Activated B cell treated with CpG ODN at 0.5 μM for 24 hours (primary cell): ENCODE measurements at places on chromosomes 16 and 17. TPM values are rescaled to one million over a fixed set of nuclear protein-coding genes. Genes with fewer than 3 reads are reported as not detected.

Gene ATP2C2
- total RNA-seq: not detected in 2 replicates

Gene ETV4
- 0.10 TPM in 1 of 2 replicates, not detected in the other for total RNA-seq

Gene CDRT15
- total RNA-seq: not detected in 2 replicates

Gene PPP1R27
- total RNA-seq: not detected in 2 replicates

Gene SLC47A1
- total RNA-seq: 0.11 and 0.44 TPM in 2 replicates

Gene PLA2G10
- total RNA-seq: not detected in 2 replicates

- no peaks in the 10 kb centered on the region for H3K36me3 ChIP-seq
- no peak overlapping the region for H3K27ac ChIP-seq
Observed at GRCh38 chr17:13598353-13599167, 3.2 kb downstream of the HS3ST3A1 start.

DNA sequence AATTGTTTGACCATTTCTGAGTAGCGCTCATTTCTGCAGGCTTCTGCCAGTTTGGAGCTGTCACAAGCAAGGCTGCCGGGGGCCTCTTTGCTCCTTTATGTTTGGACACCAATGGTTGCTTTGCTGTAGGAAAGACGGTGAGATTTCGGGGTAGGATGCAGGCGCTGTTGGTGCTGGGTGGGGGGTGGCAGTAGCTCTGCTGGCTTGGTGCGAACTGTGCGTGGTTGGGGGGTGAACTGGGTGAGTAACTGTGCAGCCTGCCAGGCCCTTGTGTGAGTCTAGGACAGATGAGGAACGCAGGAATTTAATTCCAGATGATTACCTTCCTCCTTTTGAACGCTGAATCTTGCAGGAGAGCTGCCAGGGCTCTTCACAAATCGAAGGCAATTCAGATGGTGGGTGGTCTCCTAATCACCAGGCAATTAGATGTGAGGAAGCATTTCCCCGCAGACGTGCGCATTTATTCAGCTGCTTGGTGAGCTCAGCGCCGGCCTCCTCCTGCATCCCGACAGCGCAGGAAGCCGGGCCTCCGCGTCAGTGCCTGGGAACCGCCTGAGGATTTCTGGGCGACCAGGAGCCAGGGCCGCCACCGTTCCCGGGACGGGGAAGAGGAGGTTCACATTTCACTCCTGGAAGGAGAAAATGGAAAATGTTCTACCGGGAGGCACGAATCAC is 154.4 kb downstream of the FOXL1 start:
- no peak overlapping the region for H3K27ac ChIP-seq
- no peaks in the 10 kb centered on the region for H3K4me1 ChIP-seq
- peaks cover 32% of the 10 kb centered on the region for H3K27me3 ChIP-seq

DNA sequence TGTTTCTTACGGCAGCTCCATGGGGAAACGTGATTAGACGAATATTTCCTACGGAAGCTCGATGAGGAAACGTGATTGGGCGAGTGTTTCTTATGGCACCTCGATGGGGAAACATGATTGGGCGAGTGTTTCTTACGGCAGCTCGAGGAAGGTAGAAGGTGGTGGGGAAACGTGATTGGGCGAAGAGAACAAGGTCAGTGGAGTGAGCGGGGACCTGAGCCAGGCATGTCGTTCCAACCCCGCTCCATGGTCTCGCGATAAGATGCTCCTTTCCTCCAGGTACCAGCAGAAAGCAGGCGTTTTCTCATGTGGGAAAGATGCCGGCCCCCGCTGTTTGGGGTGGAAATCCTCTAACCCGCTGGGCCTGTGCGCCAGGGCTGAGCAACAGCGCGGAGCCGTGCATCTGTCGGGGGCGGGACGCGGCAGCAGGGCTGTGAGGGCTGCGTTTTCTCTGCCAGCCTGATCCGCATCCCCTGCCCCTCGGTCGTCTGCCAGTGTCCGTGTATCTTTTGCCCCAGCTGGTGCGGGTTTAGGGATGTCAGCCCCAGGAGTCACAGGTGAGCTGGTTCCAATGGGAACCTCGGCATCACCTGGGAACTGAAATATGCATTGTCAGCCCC is 25.6 kb upstream of the DOC2B start:
- no peak for DNase-seq
- no peaks in the 10 kb centered on the region for H3K4me1 ChIP-seq
- no peak overlapping the region for H3K4me3 ChIP-seq
- H3K27ac ChIP-seq: no peak overlapping the region

- H3K4me3 ChIP-seq: peak overlapping the region; percentile 74
- peaks cover 22% of the 10 kb centered on the region for H3K4me1 ChIP-seq
- H3K27ac ChIP-seq: no peak overlapping the region
- peaks cover 10% of the 10 kb centered on the region for H3K27me3 ChIP-seq
Observed at GRCh38 chr16:89574681-89575246, 794 bp upstream of the CPNE7 start.

DNA sequence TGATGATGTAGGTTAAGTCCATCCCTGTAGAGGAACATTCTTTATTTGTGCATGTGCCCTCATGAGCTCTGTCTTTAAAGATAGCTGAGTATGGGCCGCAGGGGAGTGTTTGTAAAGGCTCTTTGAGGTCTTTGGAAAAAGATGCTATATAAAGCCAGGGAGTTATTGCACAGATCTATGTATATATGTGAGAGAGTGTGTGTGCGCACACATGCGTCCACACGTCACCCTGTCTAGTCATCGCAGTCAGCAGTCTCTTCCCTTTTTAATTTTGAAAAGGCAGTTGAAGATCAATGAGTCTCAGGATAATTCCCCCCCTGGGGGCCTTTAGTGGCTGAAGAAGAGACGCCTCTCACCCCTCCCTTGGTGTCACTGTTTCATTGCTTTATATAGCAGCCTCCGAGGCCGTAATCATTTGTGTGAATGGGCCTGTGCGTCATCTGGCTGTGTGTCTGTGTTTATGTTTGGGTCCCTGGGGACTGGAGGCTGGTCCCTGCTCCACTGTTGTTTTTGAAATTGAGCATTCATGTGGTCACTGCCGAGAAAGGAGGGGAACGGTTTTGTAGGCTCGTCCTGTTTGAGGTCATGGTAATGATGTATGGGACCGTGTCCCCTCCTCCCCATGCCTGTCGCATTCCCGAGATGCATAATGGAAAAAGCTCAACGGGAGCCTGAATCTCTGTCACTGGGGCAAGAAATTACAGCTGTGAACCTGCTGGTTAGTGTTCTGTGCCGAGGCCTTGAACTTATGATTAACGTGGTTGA is 143.9 kb downstream of the SNX29 start:
- no peak for DNase-seq
- H3K4me3 ChIP-seq: no peak overlapping the region
- H3K4me1 ChIP-seq: peaks cover 32% of the 10 kb centered on the region
- H3K36me3 ChIP-seq: peaks cover 54% of the 10 kb centered on the region

GRCh38 chr17:36511216-36511615 is 23.5 kb downstream of the MYO19 start:
- H3K36me3 ChIP-seq: peaks cover 37% of the 10 kb centered on the region
- H3K4me3 ChIP-seq: no peak overlapping the region
- no peaks in the 10 kb centered on the region for H3K27me3 ChIP-seq
- H3K4me1 ChIP-seq: no peaks in the 10 kb centered on the region
- no peak overlapping the region for H3K27ac ChIP-seq

DNA sequence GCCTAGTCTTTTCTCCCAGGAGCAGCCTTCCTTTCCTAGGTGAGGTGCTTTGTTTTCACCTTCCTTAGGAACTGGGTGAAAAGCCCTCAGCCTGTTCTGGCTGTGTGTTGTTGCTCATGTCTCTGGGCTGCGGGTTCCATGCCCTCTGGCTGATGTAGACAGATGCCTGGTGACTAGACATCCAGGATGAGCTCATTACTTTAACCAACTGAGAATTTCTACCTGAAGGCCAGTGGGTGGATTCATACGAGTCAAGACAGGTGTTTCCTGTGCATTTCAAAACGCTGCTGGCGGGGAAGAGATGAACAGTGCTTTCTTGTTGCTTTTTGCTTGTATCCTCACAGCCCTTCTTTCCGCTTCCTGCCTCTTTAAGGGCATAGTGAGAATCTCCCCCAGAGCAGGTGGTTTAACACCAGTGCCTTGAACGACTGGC is 22.3 kb downstream of the SAP30BP start:
- H3K4me3 ChIP-seq: peak overlapping the region; percentile 70
- peaks cover 67% of the 10 kb centered on the region for H3K36me3 ChIP-seq
- H3K27me3 ChIP-seq: no peaks in the 10 kb centered on the region
- DNase-seq: peak; percentile 24
- H3K4me1 ChIP-seq: peaks cover 66% of the 10 kb centered on the region

DNA sequence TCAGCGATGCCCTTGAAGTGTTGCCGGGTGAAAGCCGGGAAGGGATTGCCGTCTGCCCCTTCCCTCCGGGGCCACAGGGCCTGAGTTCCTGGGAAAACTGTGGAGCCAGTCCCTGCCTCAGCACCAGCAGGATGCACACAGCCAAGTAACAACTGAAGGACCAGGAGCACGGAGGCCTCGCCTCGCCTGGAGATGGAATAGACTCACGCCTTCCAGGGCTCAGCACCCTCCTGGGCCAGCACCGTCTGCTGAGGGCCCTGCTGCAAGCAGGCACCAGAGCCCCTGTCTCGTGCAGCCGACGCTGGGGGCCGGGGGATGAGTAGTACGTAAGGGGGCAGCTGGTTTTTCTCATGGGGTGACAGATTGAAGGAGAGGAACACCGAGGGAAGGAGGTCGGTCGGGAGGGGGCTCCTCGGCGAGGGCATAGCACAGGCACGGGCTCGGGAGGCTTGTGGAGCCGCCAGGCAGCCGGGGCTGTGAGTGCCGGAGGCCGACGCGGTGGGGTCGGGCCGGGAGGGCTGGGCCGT is 6.4 kb downstream of the CBFA2T3 start:
- no peak for DNase-seq
- H3K4me1 ChIP-seq: peaks cover 97% of the 10 kb centered on the region
- peak overlapping the region; percentile 4 for H3K4me3 ChIP-seq
- H3K27me3 ChIP-seq: no peaks in the 10 kb centered on the region
- peak overlapping the region; percentile 83 for H3K27ac ChIP-seq

- H3K4me3 ChIP-seq: no peak overlapping the region
- H3K4me1 ChIP-seq: no peaks in the 10 kb centered on the region
- H3K36me3 ChIP-seq: no peaks in the 10 kb centered on the region
- no peaks in the 10 kb centered on the region for H3K27me3 ChIP-seq
Observed at GRCh38 chr17:45997624-45998023, 1.4 kb upstream of the STH start.

DNA sequence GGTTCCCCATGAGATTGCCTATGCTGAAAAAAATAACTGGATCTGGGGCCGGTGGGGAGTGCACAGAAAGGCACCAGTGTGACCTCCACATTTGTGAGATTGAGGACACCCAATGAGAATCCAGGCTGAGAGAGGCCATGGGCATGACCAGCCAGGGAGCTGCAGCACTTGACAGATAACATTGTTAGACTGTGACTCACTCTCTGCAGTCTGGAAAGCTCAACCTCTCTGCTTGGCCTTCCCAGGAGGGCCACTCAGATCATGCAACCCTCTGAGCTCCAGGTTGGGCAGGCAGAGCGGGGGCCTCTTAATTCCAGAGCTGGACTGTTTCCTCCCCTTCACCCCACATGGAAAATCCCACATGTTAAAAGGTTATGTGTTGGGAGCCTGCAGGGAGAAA is 30.1 kb downstream of the FZD2 start:
- H3K36me3 ChIP-seq: no peaks in the 10 kb centered on the region
- DNase-seq: no peak
- no peaks in the 10 kb centered on the region for H3K4me1 ChIP-seq
- no peak overlapping the region for H3K4me3 ChIP-seq
- H3K27ac ChIP-seq: no peak overlapping the region
- no peaks in the 10 kb centered on the region for H3K27me3 ChIP-seq
